ENCODE measurements at places on chromosomes 13 and 19.
A peak's percentile ranks its signal among the peaks of the same experiment; 100 is the strongest.

DNA sequence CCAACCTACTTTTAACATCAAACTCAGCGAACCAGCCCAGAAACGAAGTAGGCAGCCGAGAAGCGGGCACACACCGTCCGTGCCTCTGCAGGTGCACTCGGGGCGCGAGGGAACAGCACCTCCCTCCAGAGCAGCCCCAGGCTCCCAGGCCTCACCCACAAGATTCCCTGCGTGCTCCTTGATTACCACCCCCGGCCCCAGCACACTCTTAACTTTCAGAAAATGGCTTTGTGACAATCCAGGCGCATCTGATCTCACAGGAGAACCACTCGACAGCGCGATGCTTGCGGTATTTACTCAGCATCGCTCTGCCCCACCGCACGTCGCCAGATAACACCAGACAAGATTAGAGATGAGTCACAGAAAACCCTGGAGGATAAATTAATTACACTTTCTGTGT is 134.9 kb upstream of the SPACA7 start:
- DNase-seq = no peak

DNA sequence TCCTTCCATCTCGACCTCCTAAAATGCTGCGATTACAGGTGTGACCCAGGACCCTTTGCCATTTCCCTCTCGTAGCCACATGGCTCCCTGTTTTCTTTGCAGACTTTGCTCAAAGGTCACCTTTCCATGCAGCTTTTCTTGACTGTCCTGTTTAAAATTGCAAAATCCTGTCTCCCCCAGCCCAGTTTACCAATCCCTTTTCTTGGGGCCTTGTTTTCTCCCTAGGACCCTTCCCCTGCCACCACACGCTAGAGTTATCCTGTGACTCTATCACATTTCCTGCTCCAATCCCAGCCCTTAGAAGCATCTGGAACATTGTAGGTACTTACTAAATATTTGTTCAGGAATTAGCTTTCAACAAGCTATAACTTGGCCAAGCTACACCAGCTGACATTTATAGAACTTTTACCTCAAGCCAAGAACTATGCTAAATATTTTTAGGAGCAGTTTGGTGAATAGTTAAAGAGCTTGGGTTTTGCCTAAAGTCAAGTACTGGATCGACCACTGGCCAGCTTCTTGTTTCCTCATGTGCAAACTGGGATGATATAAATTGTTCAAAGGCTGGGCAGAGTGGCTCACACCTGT is 9.1 kb upstream of the SERTAD3 start:
- no peak for DNase-seq

- DNase-seq = no peak
Observed at GRCh38 chr13:98543378-98544103, 33.4 kb downstream of the STK24 start.

- no peak for DNase-seq
Observed at GRCh38 chr13:36369268-36370107, 23.3 kb upstream of the SPART start.

- DNase-seq = no peak
Observed at GRCh38 chr13:73303851-73304250, 245.0 kb downstream of the KLF5 start.

DNA sequence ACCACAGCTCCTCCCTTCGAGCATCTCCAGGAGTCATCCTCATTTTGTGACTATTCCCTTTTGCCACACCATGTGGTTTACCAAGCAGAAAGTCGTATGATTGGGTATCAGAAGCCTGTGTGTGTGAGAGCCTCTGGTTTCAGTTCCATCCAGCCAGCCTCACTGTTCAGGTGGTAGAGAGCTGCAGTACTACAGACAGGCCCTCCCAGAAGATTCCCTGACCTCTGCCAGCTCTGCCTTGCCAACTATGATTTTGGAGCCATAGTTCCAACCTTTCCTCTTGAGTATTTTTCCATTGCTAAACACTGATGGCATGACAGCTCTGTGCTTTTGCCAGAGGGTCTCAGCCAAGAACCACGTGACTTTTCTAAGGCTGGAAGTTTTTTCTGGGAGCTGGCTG is 82.5 kb downstream of the DHRS12 start:
- peak; percentile 13 for DNase-seq
